ENCODE measurements at places on chromosomes 5 and 9. TPM values are rescaled to one million over a fixed set of nuclear protein-coding genes. Genes with fewer than 3 reads are reported as not detected.

Gene DOCK2
- total RNA-seq: 101 TPM

Gene SLC44A1
- 58.0 TPM for total RNA-seq

Gene MTREX
- 48.8 TPM for total RNA-seq

Gene GARIN3
- not detected for total RNA-seq

Gene PRRX2
- 5.6 TPM for total RNA-seq

Gene TAF11L5
- not detected for total RNA-seq

Gene IFNK
- not detected for total RNA-seq

Gene SV2C
- total RNA-seq: 0.37 TPM

Gene FGF1
- 1.2 TPM for total RNA-seq

Gene SPINK5
- total RNA-seq: 4.3 TPM

Gene GLRA1
- total RNA-seq: not detected

- DNase-seq: no peak
These were observed 12.0 kb downstream of the NIPSNAP3B start for GRCh38 chr9:104775976-104776375.

- no peak for DNase-seq
These were observed 13.0 kb downstream of the STOM start for GRCh38 chr9:121357011-121357410.

- DNase-seq: peak; percentile 93
These were observed at the start of gene NSD1 for GRCh38 chr5:177133096-177133852. NSD1 (plus strand) TSS chr5:177133773; CDS start chr5:177135104, 1,331 bp downstream.

DNA sequence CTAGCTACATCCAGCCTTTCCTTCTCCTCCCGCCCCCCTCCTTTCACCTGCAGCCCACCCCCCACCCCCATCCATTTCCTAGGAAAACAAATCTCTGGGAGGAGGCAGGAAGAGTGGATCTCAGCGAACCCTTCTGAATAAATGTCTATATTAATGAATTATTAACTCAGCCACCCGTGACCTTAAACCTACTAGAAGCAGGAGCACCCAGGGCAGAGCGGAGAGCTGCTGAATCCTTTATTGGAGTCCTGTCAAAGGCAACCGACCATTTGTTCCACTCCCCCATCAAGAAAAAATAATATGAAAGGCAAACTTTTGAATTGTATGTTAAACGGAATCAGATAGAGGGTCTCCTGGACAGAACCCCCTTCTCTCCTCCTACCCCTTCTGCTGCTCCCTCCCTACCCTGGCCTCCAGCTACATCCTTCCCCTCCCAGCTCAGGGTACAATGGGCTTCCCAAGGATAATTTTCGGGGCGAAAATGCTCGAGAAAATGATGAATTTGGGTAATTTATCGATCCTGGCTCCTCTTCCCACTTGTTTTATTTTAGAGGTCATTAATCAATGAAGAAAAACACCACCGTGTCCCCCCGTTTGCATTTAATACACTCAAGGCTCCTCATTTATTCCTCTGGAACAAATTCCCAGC is 3.3 kb upstream of the PRDM6 start:
- no peak for DNase-seq

DNA sequence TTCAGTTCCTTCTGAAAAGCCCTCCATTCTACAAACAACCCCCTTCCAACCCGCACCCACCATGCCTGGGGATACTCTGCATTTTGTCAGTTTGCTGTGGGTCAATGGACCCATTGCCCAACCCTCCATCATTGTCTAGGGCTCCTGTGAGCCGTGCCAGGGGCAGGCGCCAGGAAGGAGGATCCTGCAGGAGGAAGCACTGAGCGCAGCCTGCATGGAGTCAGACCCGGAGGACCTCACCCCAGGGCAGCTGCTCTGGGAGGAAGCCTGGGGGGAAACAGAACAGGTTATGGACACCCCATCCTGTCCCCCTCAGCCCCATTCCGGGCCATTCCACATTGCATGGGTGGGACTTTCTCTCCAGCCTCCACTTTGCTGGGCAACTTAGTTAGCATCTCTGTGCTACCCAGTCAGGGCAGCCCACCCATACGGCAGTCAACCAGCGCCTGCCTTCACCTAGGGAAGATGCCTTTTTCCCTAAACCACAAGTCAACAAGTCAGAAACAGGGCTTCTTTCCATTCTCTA is 48.6 kb upstream of the VDAC1 start:
- DNase-seq: no peak

GRCh38 chr5:72445969-72446368 is 61.2 kb downstream of the ZNF366 start:
- no peak for DNase-seq

- DNase-seq: no peak
These were observed 8.4 kb downstream of the SEMA6A start for GRCh38 chr5:116566251-116566650.

GRCh38 chr5:158754018-158754514 is 345.6 kb downstream of the EBF1 start:
- no peak for DNase-seq

DNA sequence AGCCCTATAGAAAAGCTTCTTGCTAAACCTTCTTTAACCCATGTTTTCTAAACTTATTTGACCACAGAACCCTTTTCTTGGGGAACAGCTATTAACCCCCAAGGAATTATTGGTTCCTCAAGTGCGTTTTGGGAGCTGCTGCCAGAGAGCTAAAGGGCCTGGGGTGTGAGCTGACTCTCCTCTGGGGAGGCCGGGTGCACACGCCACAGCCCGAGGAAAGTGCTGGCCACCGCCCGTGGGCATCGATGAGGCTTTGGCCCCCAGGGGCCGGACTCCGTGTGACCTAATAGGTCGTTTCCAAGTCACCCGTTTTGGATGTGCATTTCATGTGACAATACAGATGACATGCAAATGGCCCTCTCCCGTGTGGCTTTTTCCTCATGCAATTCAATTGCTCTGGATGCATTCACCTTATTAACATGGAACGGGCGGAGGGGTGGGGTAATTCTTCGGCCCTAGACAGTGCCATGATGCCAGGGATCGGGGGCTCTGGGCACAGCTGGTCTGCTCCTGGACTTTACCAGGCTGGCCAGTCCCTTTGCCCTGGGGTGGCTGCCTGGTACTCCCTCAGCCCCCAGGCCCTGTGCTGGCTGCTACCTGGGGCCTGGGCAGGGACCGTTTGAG is 19.5 kb downstream of the PLPP7 start:
- DNase-seq: no peak

- no peak for DNase-seq
These were observed 186.9 kb upstream of the TRIM32 start for GRCh38 chr9:116499986-116500871.

DNA sequence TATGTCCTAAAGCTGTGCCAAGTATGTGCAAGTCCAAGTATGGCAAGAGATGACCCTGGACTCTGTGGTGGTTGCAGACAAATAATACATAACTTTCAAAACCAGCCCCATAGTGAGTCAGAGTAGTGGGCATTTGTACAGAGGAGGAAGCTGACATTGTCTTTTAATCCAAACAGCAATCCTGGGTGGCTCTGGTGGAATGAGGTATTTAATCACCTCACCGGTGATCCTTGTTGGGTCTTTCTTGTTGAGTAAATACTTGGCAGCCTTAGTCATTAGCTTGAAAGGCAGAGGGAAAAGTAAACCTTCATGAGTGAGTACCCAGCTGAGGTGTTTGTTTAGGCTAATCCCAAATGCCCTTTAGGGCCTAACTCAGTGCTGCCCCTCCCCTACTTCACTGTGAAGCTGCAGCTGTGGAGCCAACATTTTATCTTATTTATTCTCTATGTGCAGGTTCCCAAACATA is 148.7 kb upstream of the SLC12A2 start:
- peak; percentile 61 for DNase-seq

DNA sequence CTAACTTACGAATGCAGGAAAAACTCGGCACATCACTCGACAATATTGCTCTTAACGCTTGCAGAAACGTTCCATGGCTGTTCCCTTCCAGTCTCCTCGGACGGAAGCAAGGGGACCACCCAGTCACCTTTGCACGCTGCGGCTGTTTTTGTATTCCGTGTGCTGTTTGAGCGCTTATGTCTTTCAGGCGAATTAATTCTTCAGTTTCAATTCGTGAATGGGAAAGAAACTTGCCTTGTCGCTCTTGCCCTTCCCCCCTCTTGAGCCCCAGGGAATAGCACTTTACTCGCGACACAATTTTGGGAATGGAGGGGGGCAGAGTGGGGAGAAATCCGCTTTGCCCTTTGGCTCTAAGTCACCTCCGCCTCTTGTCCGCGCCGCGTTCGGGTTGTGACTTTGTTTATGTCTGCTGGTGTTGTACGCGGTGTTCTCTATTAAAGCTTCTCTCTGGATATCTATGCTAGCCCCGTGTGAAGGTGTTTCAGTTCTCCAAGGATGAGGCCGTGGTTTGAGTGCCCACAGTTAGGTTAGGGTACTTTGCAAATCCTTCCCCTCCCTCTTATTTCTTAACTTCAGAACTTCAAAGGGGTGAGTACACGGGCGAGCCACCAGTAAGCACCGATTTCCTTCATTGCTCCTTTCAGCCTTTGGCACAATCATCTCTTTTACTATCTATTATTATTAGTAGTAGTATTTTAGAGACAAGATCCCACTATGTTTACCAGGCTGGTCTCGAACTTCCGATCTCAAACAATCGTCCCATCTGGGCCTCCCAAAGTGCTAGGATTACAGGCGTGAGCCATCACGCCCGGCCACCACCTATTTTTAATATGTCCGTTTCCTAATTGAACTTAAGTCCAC is 2.7 kb downstream of the FOXB2 start:
- DNase-seq: no peak

GRCh38 chr5:107874795-107875194 is 204.1 kb upstream of the EFNA5 start:
- DNase-seq: no peak

GRCh38 chr5:95393279-95393678 is 2.1 kb downstream of the FAM81B start:
- DNase-seq: no peak

GRCh38 chr9:127129718-127130085 is 7.3 kb upstream of the ANGPTL2 start:
- no peak for DNase-seq

- no peak for DNase-seq
These were observed 28.1 kb upstream of the OBP2B start for GRCh38 chr9:133237035-133237731.

DNA sequence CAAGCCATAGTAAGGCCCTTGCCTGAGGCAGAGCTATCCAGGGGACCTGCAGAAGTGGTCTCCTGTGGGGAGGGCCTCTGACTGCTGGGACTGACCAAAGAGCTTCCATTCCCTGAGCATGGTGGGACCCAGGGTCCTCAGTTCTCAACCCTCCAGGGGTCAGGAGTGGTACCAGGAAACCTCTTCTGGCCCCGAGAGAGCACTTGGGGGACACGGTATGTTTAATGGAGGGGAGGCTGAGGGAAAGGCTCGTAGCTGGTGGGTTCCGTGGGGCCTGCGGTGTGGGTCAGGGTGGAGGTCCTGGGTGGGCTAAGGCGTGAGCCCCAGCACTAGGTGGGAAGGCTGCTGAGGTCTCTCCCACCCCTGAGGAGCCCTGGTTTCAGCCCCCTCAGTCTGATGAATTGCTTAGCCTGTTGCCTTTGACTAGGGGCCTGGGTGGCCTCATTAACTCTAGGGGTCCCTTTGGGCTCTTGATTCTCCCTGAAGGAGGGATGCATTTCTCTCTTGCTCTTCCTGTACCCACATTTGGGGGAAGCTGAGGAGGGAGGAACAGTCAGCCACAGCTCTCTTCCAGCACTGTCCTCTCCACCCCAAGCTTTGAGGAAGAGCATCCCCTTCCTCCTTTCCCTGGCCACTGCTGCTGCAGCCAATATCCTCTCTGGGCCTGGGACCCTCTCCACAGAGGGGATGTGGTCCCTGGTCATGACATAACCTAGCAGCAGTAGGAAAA is 34.0 kb downstream of the CSF1R start:
- DNase-seq: no peak

DNA sequence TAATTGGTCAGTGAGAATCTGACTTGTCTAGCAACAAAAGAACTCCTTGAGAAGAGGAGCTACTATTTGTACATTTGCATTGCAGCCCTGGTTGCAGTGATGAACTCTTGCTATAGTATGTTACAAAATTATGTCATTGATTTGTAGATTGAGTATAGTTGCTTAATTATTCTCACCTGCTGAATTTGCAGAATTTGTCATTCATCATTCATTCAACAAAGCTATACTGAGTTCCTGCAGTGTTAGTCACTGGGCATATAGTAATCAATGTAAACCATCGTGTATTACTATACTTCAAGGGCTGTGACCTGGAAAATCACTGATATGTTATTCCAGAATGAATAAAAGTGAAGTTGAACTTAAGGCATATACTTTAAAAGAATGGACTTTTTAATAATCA is 50.1 kb downstream of the SLC1A3 start:
- no peak for DNase-seq

DNA sequence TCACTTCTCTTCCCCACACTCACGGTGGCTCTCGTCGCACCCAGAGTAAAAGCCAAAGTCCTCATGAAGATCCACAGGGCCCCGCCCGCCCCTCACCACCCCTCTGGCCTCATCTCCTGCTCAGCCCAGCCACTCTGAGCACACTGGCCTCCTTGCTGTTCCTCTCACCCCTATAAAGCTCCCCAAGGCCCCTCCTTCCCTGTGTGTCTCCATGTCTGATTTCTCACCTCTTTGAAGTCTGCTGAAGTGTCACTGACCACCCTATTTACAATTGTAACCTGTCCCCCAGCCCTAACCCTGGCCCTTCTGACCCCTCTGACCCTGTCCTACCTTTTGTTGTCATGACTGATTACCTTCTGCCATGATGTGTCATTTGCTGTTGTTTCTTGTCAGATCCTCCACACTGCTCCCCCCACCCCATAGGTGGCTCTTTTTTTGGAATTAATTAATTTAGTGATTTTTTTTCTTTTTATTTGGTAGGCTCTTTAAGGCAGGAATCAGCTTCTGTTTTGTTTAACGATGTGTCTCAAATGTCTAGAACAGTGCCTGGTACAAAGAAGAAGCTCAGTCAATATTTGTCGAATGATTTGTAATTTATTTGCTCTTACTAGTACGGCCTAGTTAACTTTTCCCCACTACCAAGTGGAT is 90.2 kb downstream of the IQGAP2 start:
- DNase-seq: no peak

DNA sequence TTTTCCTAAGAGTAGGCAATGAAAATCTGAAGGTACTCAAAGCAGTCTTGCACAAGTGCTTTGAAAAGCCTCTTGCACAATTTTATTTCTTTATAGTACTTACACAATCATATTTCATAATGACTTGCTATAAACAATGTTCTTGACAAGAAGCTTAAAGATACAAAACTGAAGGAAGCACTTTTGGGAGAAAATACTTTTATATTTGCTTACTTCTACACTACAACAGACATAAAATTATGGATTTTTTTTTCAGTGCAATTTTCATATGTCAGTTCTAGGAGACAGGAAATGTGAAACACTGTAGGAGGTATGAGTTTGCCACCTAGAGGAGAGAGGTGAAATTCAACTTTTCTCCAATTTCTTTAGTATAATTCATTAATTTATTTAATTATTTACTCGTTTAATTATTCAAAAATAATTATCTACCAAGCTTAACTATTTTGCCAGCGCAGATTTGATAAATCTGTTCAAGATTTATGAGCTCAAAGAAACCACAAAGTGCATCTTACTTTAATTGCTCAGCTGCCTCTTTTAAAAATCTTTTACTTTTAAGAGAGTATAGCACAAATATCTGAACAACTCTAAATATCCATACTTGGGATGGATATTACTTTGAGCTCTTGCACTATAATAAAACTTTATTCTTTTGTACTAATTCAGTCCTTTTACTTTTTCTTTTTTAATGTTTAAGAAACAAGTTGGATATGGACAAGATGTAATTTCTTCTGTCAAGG is 29.0 kb upstream of the CDKN2B start:
- DNase-seq: no peak
